Posterior cingulate gyrus (tissue), 11 donors: ENCODE measurements at places on chromosomes 4 and X.

DNA sequence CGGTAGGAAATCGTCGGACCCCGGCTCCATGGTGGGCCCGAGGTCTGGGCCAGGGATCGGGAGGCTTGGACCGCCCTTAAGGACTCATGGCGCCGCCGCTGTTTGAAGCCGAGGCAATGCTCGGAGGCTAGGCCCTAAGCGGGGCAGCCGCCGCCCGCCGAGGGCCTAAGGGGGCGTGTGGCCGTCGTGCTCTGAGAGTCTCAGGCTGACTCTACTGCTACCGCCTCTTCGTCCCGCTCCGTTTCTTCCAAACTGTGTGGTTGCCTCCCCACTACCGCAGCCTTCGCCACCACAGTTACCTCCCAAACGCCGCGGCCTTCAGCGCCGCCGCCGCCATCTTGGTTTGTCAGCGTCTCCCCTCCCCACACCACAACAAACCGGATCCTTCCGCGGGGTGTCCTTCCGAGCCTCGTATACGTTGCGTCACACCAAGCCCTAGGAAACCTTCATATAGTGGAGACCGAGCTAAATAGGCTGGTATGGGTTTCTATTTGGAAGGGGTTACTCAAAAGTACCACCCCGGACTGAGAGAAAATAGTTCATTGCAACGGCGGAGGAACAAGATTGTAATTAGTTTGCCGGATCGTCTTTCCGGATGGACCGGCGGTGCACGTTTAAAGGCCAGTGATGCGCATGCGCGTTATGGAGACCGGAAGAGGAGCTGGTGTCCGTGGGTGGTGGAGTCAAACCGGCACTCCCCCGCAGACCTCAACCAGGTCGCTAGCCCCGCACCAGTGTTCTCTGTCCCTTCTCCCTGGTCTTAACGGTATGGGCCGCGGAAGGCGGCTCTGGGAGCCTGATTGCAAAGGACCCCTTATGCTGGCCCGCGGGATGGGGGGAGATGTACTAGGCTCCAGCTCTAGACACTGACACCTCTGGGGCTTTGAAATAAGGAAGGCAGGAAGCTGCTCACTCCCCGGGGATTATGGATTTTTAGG lies at the start of gene KDM5C:
Gene KDM5C (minus strand): TSS at position 348 of the 938 bp plus-strand sequence. CDS start 318 bp downstream, at position 30.
- peak; percentile 79 for DNase-seq

DNA sequence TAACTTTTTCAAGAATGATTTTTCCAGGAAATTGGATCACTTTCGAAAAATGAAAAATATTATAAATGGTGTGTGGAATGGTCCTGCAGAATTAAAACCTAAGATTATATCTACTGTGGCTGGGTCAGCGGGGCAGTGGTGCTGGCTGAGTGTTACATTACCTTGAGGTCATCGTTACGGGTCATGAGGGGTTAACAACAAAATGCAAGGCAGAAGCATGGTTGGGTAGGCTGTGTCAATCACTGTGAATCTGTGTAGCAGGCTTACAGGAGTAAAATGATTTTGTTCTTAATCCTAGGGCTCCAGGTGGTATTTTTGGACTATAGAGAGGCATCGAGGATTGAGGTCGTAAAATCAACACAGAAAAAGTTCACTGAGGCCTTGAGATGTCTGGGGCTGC lies 105.2 kb upstream of the AMOT start:
- no peak for DNase-seq

DNA sequence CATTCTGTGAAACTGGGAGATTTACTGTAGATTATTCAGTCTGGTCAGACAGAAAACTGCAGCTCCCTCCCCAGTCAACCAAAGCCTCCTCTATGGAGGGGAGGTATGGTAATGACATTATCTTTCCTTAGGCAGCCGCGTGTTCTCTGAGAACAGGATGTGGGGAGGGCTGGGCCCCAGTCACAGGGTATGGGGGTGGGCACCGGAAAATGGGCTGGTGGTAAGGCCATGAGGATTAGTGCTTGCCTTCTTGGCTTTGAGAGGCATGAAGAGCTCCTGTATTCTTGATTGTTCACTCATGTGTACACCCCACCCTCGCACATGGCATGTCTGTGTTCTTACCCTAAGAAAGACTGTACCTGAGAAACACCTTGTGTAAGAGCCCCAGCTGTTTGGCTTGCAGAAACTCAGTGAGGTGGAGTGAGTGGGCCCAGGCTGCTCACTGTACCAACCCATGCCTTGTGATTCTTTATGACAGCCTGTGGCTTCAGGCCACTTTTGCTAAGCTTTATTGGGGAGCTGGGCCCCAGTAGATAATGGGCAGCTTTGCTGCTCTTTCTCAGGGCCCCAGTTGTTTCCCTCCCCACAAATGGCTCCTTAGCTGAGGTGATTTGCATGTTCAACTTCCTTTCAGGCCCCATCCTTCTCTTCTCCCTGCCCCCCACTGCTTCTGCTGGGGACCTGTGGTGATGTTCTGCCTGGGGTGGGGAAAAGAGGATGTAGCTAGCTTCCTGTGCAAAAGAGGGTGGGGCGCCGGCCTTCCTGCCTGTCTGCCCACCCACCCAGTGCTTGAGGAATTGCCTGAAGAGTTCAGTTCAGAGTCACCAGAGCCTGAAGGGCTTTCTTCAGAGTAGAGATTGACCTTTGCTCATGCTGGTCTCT lies 30.7 kb downstream of the MSN start:
- DNase-seq: no peak

- DNase-seq: no peak
Measured at GRCh38 chrX:154712781-154713740, 37.8 kb downstream of the GAB3 start.

DNA sequence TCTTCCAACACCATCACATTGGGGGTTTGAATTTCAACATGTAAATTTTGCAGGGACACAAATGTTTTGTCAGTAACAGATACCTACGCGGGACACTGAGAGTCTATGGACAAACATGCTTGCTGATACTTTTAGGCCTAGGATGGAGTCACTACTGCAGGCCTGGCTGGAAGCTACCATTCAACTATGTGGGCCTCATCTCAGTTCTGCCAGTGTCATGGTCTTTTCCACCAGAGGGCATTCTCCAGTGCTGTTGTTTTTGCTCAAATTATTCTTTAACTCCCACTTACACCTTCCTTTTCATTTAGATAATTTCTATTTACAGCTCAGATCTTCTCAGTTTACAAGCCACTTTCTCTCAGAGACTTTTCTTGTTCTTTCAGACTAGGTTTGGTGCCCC lies 7.0 kb upstream of the ANK2 start:
- DNase-seq: no peak

GRCh38 chr4:157314906-157315305 lies 94.4 kb downstream of the GRIA2 start:
- no peak for DNase-seq

DNA sequence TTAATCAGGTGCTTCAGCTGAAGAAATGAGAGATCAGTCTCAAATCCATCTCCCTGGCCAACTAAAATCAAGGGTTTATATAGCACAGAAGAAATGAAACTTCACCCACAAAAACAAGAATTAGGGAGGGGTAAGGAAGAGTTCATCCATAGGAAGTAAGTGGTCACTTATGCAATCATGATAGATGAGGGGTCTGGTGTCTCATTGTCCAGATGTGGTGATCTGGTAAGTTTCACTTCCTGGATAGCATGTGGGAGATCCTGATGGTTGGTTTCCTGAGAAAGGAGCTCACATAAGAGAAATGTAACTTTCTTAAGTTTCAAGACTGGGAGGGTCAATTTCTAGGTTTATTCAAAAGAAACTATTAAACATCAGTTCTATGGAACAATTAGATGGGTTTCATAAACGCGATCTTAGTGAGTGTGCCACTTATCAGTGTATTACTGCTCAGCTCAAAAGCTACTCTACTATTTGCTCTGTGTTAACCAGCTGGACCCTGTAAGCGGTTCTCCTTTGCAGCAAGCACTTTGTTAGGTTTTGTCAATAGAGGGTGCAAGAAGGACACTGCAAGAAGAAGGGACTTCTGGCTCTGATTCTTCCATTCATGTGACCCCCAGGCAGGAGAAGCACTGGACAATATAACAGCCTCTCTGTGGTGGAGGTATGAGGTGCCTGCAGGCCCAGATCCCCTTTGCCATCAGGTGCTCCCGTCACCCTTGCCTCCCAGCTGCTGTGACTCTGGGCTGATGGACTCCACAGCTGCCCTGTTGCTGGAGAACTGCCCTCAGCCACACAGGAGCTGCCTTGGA lies 35.4 kb upstream of the HPSE start:
- no peak for DNase-seq

DNA sequence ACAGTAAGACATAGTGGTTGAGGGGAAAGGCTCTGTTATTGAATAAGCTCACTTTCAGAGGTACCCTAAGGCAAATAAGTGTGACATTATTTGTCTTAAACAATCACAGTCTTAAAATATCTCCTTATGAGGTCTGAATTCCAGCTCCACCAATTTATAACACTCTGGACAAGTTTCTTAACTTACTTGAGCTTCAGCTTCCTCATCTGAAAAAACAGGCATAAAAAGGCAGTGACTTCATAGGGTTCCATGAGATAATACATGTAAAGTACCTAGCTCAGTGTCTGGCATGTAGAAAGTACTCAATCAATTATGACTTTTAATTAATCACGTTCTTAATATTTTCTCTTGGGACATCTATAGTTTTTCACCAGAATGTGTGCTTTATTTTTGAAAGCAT lies 202.5 kb downstream of the RASL11B start:
- DNase-seq: no peak

GRCh38 chrX:125378770-125379169 lies 59.1 kb downstream of the TEX13C start:
- DNase-seq: no peak

- DNase-seq: no peak
Measured at GRCh38 chr4:32569861-32570260, 1849.7 kb downstream of the PCDH7 start.

- no peak for DNase-seq
Measured at GRCh38 chr4:168540086-168540485, 43.2 kb downstream of the PALLD start.

DNA sequence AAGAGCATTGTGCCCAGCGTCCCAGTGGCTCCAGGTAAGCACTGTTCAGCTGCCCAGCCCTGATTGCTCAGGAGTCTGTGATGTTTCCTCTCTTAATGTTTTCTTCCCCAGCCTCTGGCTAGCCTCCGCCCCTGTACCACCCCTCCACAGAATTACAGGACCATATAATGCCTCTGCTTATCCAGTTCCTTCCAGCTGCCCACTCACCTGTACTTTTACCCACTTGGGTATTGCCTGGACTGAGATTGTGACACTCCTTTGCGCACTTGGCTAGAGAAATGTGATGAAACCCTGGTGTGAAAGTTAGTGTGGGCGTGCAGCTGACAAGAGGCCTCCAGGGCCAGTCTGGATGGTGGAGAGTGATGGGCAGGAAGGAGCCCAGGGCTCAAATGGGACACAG lies at the start of gene AWAT2:
Gene AWAT2 (minus strand): TSS at position 14 of the 400 bp plus-strand sequence. CDS start 6 bp downstream, at position 8.
- DNase-seq: no peak

- DNase-seq: no peak
Measured at GRCh38 chr4:114509340-114509739, 89.3 kb upstream of the UGT8 start.

DNA sequence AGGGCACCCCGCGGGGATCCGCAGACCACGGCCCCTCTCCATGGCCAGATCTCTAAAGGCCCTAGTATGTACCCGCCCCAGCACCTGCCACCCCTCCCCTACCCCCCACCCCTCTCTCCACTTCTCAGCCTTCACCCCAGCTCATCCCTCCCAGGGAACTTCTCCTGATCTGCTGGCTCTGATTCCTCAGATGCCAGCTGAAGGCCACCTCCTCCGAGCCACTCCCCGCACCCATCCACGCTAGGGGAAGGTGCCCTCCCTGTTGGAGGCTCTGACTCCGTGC lies 11.9 kb downstream of the PSAPL1 start:
- no peak for DNase-seq

- DNase-seq: no peak
Measured at GRCh38 chr4:112181358-112182000, 36.2 kb downstream of the FAM241A start.

GRCh38 chr4:131426023-131426758 lies 1722.9 kb upstream of the PCDH10 start:
- DNase-seq: no peak

- DNase-seq: no peak
Measured at GRCh38 chrX:109966246-109966645, 36.7 kb upstream of the TMEM164 start.

- DNase-seq: no peak
Measured at GRCh38 chrX:42269186-42269585, 345.8 kb upstream of the CASK start.

DNA sequence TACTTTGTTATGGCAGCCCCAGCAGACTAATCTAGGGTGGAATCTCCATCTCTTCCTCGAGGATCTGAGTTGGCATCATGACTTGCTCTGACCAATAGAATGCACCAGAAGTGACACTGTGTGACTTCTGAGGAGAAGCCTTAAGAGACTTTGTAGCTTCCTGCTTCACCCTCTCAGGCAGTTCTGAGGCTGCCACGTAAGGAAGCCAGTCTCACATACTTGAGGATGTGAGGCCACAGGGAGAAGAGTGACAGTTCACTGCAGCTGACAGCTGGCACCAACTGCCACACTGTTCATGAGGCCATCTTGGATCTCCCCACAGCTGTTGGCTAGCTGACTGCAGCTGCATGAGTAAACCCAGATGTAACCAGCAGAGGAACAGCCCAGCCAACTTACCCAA lies 29.3 kb upstream of the BCOR start:
- DNase-seq: no peak

- no peak for DNase-seq
Measured at GRCh38 chr4:4422856-4423499, 36.1 kb downstream of the NSG1 start.

GRCh38 chr4:158139086-158139485 lies 33.7 kb downstream of the GASK1B start:
- DNase-seq: no peak

- DNase-seq: no peak
Measured at GRCh38 chr4:153790962-153791551, 2.2 kb upstream of the SFRP2 start.

DNA sequence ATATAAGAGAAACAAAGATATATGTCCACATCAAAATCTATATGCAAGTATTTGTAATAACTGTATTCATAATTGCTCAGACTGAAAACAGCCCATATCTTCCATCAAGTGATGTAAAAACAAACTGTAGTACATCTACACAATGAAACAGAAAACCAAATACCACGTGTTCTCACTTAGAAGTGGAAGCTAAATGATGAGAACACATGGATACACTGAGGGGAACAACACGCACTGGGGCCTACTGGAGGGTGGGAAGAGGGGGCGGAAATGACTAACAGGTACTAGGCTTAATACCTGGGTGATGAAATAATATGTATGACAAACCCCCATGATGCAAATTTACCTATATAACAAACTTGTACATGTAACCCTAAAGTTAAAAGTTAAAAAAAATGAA lies 42.7 kb downstream of the UBA6 start:
- DNase-seq: no peak

GRCh38 chrX:150542846-150543229 lies 25.6 kb upstream of the MTM1 start:
- no peak for DNase-seq

DNA sequence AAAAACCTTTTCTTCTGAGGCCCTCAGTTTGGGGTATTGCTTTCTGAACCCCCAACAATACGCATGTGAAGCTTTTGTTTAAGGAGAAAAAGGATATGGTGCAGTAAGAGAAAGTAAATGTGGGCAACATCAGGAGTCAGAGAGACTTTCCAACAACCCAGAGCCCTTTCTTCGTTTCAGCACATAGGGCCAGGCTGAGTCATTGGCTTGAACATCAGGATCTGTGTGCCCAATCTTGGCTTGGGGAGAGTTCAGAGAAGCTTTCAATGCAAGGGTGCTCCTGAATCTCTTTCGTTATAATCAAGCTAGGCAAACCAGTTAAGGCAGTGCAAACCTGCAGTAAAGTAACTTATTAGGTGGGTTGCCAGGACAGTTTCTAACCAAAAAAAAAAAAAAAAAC lies 191.2 kb downstream of the FRMPD4 start:
- DNase-seq: no peak
